Activated naive CD8-positive, alpha-beta T cell treated with anti-CD3 and anti-CD28 coated beads for 36 hours (primary cell): ENCODE measurements at places on chromosomes 2 and 18. TPM values are rescaled to one million over a fixed set of nuclear protein-coding genes. Genes with fewer than 3 reads are reported as not detected.

DNA sequence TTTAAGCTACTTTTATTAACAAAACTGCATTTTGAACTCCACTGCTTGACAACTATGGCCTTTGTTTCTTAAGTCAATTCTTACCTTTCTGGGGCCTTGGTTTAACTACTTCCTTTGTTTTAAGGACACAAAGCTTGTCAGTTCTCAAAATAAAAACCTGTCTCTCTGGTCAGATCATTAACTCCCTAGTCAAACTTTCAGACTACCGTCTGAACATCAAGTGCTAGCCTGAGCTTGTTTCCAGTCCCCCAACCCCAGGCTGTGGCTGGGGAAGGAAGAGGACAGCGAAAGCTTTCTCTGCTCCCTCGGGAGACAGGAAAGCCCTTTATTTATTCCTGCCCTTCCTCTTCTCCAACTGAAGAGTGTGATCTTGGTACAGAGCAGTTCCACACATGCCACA lies 1.7 kb downstream of the SH3YL1 start:
- DNase-seq, result no peak
- H3K4me1 ChIP-seq, result peaks cover 15% of the 10 kb centered on the region
- no peak overlapping the region for H3K4me3 ChIP-seq
- peak overlapping the region; percentile 39 for H3K27ac ChIP-seq
- H3K36me3 ChIP-seq, result peaks cover 38% of the 10 kb centered on the region

DNA sequence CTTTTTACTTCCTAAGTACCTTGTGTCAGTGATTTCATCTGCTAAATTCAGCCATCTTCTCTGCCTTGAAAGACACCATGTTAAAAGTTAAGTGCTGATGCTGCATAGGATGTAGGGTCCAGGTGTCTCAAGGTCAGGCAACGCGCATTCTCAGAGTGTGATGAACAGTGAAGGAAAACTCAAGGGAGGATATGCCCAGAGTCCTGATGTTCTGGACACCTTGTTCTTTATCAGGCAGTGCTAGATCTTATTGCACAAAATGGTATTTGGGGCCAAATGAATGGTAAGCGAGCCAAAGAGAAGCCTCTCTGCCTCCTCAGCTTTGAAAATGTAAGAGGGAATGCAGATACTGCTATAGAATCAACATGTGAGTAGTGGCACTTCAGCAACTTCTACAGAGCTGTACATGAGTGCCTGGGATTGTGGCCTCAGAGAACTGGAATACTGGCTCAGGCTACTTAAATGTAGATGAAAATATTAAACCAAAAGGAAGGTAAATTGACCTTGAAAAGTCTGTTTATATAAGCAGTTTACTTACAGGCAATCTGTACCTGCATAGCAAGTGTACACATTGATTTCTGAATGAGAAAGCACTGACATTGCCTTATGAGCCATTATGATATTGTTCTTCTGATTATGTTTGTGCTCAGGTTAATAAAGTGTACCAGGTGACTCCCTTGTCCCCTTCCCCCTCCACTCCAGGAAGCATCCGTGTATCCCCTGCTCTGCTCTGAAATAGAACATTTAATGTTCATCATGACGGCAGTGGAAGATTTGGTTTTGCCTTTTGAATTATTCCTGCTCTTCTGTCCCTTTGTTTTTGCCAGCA lies 86.7 kb upstream of the RANBP2 start:
- no peak overlapping the region for H3K4me3 ChIP-seq
- no peak for DNase-seq
- peaks cover 8% of the 10 kb centered on the region for H3K36me3 ChIP-seq
- H3K27me3 ChIP-seq, result no peaks in the 10 kb centered on the region

Gene LBX2
- total RNA-seq, result not detected

Gene GALR1
- not detected for total RNA-seq

Gene DNAJB2
- 43.8 TPM for total RNA-seq
